T47D (cell line): ENCODE measurements at places on chromosomes 7 and 10.

DNA sequence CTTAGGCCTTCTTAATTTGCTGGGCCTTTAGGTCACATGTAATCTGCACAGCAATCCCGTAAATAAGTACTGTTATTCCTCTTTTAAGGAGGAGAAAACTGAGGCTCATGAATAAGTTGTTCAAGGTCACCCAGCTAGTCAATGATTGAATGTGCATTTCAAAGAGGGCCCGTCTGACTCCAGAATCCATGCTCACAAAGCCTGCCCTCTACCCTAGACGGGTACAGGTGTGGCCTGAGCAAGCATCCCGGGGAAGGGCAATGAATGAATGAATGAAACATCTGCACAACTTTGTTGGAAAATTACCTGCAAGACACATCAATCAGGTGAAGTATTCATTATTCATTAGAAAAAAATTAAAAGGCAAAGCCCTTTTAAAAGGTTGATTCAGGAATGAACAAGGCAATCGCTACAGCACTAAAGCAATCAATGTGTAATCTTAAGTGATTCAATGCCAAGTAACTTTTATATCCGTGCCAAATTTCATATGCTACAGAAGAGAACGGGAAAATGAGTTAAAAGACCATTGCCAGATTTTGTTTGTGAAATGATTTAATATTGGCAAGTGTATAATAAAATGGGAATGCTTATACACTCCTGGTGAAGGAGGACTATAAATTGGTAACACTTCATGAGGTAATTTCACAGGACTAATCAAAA lies 61.1 kb downstream of the TLL2 start:
- no peak for DNase-seq

- peak; percentile 42 for DNase-seq
These were observed 350.2 kb downstream of the GATA3 start for GRCh38 chr10:8404721-8405120.

DNA sequence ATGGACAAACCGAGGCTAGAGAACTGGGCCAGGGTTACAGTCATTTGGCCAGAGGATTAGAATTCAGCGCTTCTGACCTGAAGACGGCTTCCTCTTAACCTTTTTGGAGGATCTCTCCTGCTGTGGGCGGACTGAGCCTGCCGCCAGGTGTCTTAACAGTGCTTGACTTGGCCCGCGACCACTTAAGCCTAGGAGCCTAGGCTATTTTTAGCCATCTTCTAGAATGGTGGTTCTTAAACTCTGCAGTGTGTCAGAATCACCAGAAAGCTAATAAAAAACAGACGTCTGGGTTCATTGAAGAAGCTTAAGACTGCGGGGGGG lies 722 bp downstream of the MDH2 start:
- peak; percentile 53 for DNase-seq

GRCh38 chr7:36863901-36864701 lies 139.8 kb upstream of the AOAH start:
- DNase-seq, result no peak

DNA sequence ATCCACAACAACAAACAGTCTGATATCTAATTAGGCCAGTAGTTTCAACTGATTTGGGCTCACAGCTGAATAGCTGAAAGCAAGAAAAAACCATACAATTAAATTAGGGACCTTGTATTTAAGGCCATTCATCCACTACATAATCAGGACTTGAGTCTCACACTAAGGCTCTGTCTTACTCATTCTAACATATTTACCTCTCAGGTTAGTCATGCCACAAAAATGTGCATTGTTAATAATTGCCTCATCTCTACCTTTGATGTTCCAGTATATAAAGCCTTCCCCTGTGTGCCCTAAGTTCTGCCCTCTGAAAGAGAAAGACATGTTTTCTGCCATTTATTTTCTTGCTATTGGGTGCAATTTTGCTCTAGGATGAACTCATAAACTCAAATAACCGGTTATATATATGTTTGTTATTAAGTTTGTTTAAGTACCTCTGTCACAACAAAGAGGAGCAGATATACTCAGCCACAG lies 5.3 kb upstream of the C1GALT1 start:
- DNase-seq, result peak; percentile 35

DNA sequence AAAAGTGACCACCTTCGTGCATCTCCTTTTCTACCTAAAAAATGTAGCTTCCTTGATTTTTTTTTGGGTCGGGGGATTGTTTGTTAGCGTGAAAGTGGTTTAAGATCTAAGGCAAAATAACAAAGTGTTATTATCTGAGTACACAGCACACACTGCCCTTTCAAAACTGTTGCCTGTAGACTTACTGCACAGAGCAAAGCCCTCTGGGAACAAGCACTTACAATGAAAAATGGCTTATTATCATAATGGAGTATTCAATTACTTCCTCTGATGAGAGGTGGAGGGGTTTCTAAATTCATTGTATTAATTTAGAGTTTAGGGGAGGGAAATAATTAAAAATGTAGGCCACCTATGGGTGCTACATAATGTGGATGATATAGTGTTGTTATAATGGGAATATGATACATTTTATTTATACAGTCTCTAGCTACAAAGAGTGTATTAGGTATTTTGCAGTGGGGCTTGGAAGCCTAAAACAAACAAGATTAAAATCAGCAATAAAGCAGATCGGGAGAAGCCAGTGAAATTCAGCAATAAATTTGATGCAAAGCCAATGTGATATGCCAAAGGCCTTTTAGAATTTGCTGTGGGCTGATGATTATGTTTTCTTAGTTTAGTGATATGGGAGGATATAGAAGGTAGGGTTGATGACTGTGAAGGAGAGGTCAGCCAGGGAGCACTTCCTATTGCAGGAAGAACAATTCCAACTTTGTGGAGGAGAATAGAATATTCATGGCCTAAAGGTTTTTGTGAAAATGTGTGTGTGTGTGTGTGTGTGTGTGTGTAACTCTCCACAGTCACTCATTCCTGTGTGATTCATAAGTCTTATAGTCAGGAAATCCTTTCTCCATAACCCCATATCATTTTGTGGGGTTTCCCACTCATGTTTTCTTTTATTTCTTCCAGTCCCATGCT lies 17.7 kb upstream of the EXOC4 start:
- no peak for DNase-seq

DNA sequence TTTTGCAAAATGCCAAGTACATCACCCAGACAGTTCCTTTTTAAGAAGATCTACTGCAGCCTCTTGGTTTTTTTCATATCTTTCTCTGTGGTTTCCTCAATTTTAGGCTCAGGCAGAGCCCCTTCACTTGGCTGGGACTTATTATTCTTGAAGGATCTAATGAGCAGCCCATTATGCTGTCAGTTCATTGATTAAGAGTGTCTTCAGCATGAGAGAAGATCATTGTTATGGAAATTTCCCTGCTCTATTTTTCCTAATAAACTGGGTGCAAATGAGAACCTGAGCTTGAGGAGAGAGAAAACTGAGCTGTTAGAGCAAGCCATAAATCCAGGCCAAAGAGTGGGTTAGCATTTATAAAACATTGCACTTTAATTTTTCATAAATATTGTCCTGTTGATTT lies 146.5 kb downstream of the SEC23IP start:
- no peak for DNase-seq

DNA sequence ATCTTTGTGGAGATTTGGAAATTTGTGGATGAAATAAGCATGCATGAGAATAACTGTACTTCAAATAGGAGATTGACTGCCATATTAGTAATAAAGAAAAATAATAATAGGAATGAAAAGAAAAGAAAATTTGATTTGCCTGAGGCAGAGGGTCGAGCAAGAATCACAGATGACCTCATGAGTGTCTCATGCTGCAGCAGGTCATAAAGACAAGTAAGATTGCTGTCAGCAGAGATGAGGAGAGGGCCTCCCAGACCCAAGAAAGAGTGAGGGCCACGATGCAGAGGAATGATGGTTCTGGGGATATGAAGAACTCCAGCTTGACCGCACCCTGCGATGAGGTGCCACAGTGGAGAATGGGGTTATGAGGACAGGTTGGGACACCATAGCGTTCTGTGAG lies 39.2 kb downstream of the TOMM7 start:
- no peak for DNase-seq

- DNase-seq, result no peak
These were observed 51.9 kb downstream of the MTPN start for GRCh38 chr7:135925210-135925609.

- DNase-seq, result no peak
These were observed 250.5 kb downstream of the ARHGAP12 start for GRCh38 chr10:31678139-31678536.

DNA sequence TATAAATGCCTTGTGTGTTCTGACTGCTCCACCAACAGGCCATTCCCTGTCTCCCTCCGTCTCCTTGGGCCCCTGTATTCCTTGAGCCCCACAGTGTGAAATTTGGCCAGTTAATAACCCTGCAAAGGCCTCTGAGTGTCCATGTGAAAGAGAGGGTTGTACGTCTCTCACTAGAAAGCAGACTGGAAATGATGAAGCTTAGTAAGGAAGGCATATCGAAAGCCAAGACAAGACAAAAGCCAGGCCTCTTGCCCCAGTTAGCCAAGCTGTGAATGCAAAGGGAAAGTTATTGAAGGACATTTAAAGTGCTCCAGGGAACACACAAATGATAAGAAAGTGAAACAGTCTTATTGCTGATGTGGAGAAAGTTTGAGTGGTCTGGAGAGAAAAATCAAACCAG lies 680.2 kb downstream of the SDK1 start:
- DNase-seq, result no peak

DNA sequence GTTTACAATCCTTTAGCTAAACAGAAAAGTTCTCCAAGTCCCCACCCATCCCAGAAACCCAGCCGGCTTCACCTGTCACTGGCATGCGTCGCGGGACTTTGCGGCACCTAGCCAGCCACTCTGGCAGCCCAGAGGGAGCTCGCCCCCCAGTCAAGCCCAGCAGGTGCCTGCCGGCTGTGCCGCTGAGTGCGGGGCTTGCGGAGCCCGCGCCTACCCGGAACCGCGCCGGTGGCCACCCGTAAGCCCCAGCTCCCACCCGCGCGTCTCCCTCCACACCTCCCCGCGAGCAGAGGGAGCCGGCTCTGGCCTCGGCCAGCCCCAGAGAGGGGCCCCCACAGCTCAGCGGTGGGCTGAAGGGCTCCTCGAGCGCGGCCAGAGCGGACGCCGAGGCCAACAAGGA lies 446.1 kb downstream of the GRM8 start:
- no peak for DNase-seq

GRCh38 chr7:141167381-141167964 lies 93.6 kb downstream of the TMEM178B start:
- DNase-seq, result no peak

GRCh38 chr7:144709066-144709465 lies 126.8 kb downstream of the TPK1 start:
- no peak for DNase-seq

DNA sequence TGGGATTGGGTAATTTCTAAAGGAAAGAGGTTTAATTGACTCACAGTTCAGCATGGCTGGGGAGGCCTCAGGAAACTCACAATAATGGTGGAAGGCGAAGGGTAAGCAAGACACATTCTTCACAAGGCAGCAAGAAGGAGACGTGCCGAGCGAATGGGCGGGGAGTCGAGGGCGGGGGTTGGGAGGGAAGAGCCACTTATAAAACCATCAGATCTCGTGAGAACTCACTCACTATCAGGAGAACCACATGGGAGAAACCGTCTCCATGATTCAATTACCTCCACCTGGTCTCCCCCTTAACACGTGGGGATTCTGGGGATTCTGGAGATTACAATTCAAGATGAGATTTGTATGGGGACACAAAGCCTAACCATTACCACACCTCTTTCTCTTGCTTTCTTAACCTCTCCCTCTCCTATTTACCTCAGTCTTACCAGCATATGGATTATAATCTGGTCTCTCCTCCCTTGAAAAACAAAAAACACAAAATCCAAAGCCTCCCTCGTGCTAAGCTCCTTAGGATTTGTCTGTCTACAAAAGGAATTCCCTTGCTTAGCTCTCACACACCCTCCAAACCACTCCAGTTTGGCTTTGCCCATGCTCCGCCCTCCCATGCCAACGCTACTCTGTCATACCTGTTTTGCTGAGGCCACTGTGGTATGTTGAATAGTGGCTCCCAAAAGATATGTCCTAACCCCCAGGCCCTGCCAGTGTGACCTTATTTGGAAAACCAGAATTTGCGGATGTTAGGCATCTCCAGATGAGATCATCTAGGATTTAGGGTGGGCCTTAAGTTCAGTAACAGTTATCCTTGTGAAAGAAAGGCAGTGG lies 19.6 kb upstream of the EFCAB10 start:
- DNase-seq, result peak; percentile 58

- no peak for DNase-seq
These were observed 20.5 kb downstream of the MPP7 start for GRCh38 chr10:28282336-28282735.

GRCh38 chr7:36650766-36651312 lies 73.5 kb downstream of the AOAH start:
- no peak for DNase-seq

GRCh38 chr7:55477781-55478374 lies 94.4 kb downstream of the VOPP1 start:
- no peak for DNase-seq

DNA sequence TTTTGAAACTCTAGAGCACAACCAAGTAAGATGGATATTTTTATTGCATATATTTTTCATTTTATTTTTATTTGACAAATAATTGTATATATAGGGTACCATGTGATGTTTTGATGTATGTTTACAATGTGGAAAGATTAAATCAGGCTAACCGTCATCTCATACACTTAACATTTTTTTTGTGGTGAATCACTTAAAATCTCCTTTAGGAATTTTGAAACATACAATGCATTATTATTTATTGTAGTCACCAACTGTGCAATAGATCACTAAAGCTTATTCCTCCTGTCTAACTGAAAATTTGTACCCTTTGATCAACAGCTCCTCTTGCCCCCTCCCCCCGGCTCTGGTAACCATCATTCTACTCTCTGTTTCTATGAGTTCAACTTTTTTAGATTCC lies 77.2 kb downstream of the DNAH11 start:
- DNase-seq, result no peak

DNA sequence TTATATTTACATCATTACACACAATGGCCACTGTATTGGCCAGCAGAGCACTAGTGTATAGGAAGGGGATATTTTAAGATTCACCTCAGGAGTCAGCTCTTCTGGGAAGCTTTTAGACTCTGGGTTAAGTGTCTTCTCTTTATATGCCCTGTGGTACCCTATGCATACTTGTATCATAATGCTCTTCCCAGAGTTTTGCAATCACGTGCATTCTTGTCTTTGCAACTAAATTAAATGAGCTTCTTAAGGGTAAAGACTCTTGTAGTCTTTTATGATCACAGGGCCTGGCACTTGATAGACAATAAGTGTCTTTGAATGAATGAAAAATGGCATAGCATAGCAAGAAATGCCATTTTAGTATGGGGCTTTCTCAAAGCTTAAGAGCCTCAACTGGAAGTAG lies 35.4 kb upstream of the ARMS2 start:
- no peak for DNase-seq

DNA sequence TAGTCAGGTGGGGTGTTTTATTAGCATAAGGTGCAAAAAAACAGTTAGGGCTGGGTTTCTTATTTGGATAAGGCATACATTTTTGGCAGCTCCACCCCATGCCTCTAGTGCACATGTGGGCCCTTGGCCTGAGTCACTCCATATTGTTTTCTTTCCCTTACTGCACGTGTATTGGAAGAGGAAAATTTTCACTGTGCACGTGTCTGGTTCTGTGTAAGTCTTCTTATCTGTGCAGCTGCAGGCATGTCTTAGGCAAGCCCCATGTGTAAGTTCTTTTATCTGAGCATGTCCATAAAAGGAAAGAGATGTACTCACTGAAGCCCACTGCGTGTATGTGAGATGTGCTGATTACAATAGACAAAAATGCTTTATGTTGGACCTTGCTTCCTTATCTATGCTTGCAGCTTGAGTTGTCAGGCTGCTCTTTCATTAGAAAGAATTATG lies 540.3 kb upstream of the IGFBP3 start:
- DNase-seq, result no peak

- DNase-seq, result no peak
These were observed 108.7 kb downstream of the LARP4B start for GRCh38 chr10:822661-823367.
